ENCODE measurements at places on chromosomes 4 and X. TPM values are rescaled to one million over a fixed set of nuclear protein-coding genes. Genes with fewer than 3 reads are reported as not detected.

DMD gene
- 7.6 TPM for total RNA-seq

GRCh38 chr4:145101091-145101490 is 3.0 kb downstream of the ABCE1 start:
- no peaks in the 10 kb centered on the region for H3K4me1 ChIP-seq
- peaks cover 29% of the 10 kb centered on the region for H3K36me3 ChIP-seq
- H3K27ac ChIP-seq = no peak overlapping the region
- no peak for DNase-seq
- H3K4me3 ChIP-seq = no peak overlapping the region
- no peaks in the 10 kb centered on the region for H3K27me3 ChIP-seq

- no peak for DNase-seq
- peaks cover 19% of the 10 kb centered on the region for H3K36me3 ChIP-seq
- H3K4me1 ChIP-seq = peaks cover 11% of the 10 kb centered on the region
- no peak overlapping the region for H3K27ac ChIP-seq
- no peak overlapping the region for H3K4me3 ChIP-seq
Observed at GRCh38 chr4:68336530-68336929, 13.4 kb downstream of the YTHDC1 start.

AKAP14 gene
- not detected for total RNA-seq

DNA sequence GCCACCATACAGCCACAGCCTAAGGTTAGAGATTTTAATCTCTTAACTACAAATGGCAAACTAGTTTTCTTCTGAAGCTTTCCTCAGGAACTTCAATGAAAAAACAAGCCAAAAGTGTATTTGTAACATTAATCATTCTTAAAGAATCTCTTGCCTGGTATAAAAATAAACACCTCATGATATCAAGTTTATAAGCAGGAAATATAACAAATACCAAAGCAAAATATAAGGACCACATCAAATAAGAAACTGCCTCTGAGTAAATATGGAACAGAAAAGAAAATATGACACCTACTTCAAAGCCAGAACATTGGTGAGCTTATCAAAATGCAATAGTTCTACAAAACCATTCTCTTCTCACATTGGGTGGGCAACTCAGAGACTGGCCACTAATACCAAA is 89.9 kb downstream of the GPC4 start:
- H3K4me1 ChIP-seq = peaks cover 17% of the 10 kb centered on the region
- DNase-seq = no peak
- no peaks in the 10 kb centered on the region for H3K27me3 ChIP-seq
- H3K27ac ChIP-seq = no peak overlapping the region
- no peaks in the 10 kb centered on the region for H3K36me3 ChIP-seq
- H3K4me3 ChIP-seq = no peak overlapping the region

- peaks cover 11% of the 10 kb centered on the region for H3K4me1 ChIP-seq
- no peaks in the 10 kb centered on the region for H3K27me3 ChIP-seq
- H3K4me3 ChIP-seq = peak overlapping the region; percentile 60
- DNase-seq = peak; percentile 42
Observed at GRCh38 chr4:186266729-186267456, 904 bp downstream of the F11 start.

- H3K4me3 ChIP-seq = no peak overlapping the region
- no peak overlapping the region for H3K27ac ChIP-seq
- no peaks in the 10 kb centered on the region for H3K36me3 ChIP-seq
- no peaks in the 10 kb centered on the region for H3K4me1 ChIP-seq
- DNase-seq = no peak
Observed at GRCh38 chr4:148166132-148166591, 276.1 kb downstream of the NR3C2 start.

- no peaks in the 10 kb centered on the region for H3K36me3 ChIP-seq
- H3K27me3 ChIP-seq = no peaks in the 10 kb centered on the region
- peaks cover 23% of the 10 kb centered on the region for H3K4me1 ChIP-seq
- no peak overlapping the region for H3K4me3 ChIP-seq
- no peak overlapping the region for H3K27ac ChIP-seq
Observed at GRCh38 chr4:143026459-143027170, 158.1 kb upstream of the USP38 start.

INTU gene
- total RNA-seq = 4.8 TPM
